ENCODE measurements at places on chromosomes 3 and 15.

- DNase-seq, result no peak
These were observed 550.0 kb upstream of the ALCAM start for GRCh38 chr3:104816716-104817115.

DNA sequence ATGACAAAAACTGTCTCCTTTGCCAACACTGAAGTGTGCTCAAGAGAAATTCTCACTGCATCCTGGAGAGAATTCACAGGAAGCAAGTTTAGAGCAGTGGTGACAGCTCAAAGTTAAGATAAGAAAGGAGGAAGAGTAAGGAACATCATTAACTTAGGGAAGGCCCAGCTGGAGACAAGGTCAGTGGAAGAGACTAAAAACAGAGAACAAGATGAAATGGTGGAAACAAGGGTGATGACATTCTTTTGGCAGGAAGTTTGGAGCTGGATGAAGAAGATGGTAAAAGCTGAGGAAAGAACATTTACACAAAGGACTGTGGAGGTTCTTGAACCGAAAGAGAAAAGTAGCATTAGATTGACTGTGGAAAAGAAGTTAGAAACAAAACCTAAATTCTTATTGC lies 6.7 kb upstream of the SUCLG2 start:
- no peak for DNase-seq

- DNase-seq, result no peak
These were observed 86.0 kb upstream of the ALDH1L1 start for GRCh38 chr3:126266291-126266840.

GRCh38 chr3:112032098-112032731 lies 2.3 kb upstream of the TMPRSS7 start:
- no peak for DNase-seq

DNA sequence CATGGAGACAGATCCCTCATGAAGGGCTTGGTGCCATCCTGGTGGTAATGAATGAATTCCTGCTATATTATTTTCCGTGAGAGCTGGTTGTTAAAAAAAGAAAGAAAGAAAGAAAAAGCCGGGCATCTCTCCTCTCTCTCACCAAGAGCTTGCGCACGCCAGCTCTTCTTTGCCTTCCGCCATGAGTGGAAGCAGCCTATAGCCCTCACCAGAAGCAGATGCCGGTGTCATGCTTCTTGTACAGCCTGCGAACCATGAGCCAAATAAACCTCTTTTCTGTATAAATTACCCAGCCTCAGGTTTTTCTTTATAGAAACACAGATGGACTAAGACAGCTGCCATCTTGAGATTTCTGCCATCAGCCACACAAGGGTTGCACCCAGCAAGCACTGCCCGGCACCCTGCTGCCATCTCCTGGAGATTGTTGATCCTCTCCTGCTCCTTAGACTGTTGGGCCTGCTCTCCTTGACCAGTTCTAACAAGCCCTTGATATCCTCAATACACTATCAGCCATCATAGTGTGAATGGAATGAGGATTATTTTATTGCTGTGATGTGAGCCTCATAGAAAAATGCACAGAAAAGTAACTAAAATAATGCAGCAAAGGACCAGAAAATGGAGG lies 3.5 kb upstream of the AHSG start:
- no peak for DNase-seq

GRCh38 chr3:130960139-130960795 lies 66.4 kb downstream of the ASTE1 start:
- DNase-seq, result no peak

DNA sequence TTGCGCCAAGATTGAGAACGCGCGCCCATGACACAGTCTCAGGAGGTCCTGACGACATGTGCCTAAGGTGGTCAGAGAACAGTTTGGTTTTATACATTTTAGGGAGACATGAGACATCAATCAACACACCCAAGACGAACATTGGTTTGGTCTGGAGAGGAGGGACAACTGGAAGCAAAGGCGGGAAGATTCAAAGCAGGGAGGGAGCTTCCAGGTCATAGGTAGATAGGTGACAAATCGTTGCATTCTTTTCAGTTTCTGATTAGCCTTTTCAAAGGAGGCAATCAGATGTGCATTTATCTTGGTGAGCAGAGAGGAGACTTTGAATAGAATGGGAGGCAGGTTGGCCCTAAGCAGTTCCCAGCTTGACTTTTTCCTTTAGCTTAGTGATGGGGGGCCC lies 828.4 kb upstream of the DPPA4 start:
- no peak for DNase-seq

GRCh38 chr3:101780661-101781060 lies 1.6 kb downstream of the NXPE3 start:
- DNase-seq, result no peak

GRCh38 chr3:118298133-118298532 lies 736.5 kb downstream of the IGSF11 start:
- no peak for DNase-seq

DNA sequence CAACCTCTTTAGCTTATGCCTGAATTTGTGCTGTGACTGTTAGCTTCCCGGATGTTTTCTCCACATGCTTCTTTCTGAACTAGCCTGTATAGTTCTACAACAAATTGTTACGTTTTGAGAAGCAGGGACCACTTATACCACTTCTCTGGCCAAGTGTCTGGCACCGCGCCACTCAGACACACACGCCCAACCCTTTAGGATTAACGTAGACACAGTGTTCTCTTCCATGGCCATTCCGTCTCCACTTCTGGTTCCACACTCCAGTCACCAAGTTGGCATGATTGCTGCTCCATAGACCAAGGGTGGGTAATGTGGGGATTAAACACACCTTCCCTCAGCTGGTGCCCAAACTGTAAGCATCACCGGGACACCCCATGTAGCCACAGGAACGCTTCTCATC lies 755 bp upstream of the TMEM108 start:
- no peak for DNase-seq

GRCh38 chr15:28003302-28004037 lies 95.6 kb downstream of the OCA2 start:
- no peak for DNase-seq

DNA sequence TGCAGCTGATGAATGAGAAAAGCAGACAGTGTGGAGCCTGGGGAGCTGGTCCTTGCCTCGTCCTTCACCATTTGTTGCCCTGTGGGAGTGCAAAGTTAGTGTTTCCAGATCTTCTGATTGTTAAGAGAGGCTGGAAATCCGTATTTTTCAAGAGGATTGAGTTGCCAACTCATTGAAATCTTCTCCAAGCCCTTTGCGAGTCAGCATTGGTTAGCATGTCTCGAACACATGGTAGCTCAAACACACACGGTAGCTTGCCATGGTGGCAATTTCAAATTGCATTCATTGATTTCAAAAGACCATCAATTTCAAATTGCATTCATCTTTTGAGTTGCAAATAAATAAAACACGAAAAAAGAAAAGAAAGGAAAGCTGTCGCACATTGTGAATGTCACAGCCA lies 70.7 kb downstream of the SLCO3A1 start:
- no peak for DNase-seq

DNA sequence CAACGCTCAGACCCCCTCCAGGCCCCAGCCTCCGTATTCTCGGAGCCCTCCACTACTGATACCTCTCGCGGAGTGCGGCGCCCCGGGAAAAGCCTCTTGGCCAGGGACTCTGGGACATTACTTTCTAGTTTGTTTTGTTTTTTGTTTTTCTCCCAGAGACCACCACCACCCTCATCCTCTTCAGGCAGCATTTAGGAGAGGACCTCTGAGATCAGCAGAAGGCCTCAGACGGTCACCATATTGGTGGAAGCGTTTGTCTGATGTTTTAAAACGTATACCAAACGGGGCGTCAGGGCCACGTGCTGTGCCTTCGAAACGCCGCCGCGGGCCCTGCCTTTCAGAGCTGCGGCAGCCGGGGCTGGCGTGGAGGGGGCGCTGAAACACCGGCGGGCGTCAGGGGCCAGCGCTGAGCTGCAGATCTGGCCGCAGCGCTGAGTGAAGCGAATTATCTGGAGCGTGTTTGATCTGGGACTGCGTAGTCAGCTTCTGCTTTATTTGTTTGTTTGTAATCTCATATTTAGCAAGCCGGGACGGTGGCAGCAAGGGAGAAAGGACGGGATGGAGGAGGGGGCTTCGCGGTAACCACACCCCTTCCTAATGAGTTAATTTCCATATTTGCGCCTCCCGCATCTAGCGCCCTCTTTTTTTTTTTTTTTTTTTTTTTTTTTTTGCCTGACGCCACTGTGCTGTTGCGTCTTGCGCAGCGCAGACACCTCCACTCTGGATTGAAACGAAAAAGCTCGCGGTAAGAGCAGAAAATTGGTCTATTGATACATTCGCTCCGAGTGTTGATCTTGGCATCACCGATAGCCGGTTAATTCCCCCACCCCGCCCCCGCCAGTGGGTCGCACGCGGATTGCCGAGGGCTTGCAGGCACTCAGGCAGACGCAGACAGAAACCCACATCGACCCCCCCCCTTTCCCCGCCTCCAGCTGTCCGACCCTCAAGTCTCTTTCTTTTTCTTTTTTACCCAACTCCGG lies 14.9 kb downstream of the SOX2 start:
- DNase-seq, result no peak

DNA sequence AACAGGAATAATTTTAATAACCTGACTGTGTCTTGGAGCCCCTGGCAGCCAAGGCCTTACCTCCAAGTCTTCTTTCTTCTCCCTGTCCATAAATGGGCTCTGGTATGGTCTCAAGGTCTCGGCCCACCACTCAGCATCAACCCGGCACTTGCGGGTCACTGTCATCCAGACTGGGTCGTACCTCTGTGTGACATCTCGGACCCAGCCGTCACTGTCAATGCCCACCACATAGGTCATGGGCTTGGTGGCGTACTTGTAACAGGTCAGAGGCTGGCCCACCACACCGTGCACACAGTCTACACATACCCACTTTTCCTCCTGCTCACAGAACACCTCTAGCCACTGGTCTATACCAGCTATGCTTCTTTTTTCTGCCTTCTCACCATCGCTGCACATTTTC lies 20.4 kb downstream of the XPC start:
- DNase-seq, result no peak

DNA sequence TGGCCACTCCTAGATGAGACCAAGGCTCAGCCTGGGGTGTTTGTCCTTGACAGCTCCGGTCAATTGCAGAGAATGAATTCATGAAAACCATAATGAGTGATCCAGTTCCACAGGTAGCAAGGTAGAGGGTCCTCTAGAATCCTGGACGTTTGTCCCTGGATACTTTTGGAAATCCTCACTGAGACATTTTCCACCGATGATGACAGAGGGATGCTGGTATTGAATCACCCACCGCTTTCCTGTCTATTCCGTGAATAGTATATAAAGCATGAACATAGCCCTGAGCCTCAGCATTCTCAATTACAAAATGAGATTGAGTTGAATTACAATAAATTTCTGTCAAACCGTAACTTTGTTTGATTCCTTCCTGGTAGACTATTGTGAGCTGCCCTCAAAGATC lies 5.7 kb upstream of the DCUN1D1 start:
- no peak for DNase-seq

DNA sequence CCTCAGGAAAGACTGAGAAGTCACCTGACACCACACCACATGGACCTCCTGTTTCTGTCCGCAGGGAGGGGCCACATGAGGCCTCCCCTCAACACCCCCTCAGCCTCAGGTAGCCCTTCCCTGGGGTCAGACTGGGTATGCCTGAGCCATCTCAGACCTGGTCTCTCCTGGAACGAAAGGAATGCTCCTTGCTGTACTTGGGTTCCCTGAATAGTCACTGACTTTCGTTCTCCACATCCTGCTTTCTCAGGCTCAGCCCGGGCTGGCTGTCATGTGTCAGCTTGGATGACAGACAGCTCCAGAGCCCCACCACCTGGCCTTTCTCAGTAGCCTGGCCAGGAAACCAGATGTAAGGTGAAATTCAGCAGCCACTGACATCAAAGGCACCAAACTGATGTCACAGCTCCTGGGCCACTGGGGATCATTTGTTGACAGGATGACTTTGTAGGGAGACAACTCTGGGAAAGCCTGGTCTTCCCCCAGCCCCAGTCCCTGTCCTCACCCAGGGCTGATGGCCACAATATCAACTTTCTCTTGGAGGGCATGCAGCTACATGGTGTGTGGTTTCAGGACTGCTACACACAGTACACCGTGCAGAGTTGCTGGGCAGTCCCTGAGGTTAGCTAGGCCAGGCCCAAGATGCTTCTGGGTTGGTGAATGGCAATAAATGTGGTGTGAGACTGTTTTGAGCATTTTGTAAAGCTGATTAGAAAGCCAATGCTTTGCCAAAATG lies 141.4 kb upstream of the MRPS22 start:
- DNase-seq, result no peak

GRCh38 chr15:35921046-35921445 lies 375.1 kb upstream of the DPH6 start:
- DNase-seq, result no peak

DNA sequence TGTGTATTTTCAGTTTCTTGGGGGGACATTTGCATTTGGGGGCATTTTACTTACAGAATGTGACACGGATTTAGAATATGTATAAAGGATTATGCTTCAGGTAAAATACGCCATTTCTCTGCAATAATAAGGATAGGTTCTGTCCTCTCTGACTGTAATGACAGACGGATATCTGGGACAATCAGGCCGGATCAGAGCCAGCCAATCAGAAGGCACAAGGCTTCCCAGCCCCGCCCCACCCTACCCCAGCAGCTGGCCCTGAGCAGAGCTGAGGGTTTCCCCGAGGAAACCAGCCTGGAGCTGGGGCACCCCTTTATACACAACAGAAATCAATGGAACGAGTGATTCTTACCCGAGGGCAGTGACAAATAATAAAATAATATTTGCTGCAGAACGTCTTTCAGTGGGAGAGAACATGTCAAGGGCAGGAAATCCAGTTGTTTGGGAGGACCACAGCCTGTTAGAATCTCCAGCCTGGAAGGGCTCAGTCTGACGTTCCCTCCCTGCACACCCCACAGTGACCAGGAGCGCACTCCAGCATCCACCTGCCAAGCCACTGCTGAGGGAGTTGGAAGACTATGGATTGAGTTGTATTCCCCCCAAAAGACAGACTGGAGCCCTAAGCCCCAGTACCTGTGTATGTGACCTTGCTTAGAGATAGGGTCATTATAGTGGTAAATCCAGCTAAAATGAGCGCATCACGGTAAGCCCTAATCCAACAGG lies 30.3 kb upstream of the SEC13 start:
- no peak for DNase-seq

DNA sequence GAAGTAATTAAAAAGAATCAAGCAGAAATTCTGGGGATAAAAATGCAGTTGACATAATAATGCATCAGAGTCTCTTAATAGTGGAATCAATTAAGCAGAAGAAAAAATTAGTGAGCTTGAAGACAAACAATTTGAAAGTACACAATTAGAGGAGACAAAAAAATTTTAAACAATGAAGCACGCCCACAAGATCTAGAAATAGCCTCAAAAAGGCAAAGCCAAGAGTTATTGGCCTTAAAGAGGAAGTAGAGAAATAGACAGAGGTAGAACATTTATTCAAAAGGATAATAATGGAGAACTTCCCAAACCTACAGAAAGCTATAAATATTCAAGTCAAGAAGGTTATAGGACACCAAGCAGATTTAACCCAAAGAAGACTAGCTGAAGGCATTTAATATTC lies 113.3 kb downstream of the TBC1D2B start:
- DNase-seq, result no peak

DNA sequence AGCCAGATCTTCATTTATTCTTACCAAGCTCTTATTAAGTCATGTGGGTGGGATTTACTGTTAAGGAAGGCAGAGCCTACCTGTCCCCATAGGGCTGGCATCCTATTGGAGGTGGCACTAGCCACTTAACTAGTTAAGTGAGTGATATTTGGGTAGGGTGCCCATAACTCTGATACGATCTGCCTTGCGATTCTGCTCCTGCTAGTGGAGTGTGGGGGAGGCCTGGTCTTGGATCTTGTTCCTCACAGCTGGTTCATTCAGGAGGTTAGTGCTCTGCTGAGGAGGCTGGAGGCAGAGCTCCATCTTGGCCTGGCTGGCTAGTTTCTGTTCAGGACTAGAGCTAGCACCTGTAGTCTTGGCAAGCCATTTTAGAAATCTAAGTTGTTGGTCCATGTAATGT lies 9.3 kb downstream of the BAHD1 start:
- DNase-seq, result no peak

GRCh38 chr3:111774622-111775021 lies 84.4 kb upstream of the PHLDB2 start:
- no peak for DNase-seq
